ENCODE measurements at places on chromosomes 5 and 9.

DNA sequence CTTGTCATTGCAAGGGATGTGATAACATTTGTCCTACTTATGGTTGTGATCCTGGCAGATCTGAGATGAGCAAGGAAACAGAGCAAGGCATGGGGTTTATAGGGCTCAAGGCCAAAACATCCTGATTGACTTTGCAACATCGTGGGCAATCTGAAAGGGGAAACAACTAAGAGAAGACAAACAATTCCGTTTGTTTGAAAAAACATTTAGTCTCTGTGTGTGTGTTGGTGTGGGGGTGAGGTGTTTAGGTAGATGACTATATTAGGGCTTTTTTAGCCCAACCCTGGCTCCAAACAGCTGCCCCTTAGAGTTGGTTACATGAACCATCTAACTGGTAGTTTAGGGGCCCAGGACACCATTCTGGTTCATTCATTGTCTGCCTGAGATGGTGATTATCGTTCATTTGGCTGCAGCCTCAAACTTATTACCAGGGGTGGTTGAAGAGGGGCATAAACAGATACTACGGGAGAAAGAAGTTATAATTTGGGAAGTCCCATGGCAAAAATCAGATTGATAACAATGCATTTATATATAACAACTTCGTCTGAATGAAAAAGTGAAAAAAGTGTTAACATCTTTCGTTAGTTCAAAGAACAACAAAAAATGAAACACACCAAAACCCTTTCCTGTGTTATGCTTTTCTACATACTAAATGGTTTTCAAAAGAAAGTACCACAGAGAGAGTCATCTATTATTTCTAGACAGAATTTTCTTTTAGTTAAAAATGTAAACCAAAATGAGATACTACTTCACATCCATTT, 5.7 kb downstream of the FYB1 start:
- DNase-seq, result no peak

DNA sequence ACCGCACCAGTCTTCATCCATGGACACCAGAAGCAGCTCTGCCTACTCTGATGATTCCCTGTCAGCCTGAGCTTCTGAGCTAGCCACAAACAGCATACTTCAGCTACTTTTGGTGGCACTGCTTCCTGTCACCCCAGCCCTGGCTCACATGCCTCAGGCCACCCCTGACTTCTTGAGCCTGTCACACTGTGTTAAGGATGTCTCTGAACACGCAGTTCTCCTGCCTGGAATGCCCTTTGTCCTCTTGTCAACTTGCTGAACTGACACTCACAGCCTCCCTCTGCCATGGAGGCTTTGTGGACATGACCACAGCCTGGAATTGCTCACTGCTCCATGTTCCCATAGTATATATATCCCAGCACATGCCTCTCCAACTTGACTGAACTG, 7.2 kb downstream of the MACROH2A1 start:
- DNase-seq, result no peak

DNA sequence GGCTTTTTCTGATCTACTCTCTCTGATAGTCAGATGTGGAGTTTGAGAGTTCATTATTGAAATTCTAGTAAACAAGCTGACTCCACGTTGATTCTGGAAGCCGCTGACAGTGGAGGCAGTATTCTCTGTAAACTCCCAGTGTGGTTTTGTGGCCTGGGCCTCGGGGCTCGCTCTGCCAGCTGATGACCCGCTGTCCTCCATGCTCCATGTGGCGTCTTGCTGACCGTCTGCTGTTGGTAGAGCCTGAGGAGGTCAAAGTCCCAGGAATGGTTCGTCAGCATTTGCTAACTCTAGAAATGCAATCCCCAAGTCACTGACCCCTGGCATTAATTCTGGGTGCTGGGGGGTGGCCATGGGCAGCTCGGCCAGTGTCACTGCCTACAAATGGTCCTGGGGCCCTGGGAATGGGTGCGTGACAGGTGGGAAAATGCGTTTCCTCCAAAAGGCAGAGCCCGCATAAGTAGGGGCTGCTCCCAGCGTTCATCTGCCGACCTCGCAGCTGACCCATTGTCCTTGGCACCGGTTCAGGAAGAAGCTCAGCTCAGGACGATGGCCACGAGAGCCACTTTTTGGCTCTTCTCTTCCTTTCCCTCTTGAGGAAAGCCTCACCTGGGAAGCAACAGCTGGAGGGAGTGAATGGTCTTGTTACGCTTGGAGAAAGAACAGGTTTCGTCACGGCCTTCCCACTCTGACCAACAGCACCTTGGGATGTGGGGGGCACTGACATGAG, 55.1 kb downstream of the MRPL36 start:
- no peak for DNase-seq

- no peak for DNase-seq
Measured at GRCh38 chr9:132531710-132532570, 50.5 kb upstream of the BARHL1 start.

- no peak for DNase-seq
Measured at GRCh38 chr5:18276939-18277338, 642.7 kb downstream of the TAF11L14 start.

DNA sequence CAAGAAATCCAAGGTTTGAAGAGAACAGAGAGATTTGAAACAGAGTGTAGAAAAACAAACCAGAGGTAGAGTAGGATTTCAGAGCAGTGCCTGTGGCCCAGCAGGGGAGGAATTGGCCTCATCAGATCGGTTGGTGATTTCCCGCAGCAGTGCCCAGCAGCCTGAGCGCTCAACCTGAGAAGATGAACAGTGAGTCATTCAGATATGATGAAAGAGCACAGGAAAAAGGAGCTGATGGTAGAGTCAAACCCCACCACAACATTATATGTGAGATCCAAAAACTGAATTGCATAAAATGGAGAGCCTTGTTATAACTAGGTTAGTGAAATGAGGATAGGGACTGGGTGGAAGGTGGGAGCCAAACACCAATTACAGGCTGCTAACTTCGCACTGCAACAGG, 248.9 kb downstream of the PIK3R1 start:
- DNase-seq, result peak; percentile 22

DNA sequence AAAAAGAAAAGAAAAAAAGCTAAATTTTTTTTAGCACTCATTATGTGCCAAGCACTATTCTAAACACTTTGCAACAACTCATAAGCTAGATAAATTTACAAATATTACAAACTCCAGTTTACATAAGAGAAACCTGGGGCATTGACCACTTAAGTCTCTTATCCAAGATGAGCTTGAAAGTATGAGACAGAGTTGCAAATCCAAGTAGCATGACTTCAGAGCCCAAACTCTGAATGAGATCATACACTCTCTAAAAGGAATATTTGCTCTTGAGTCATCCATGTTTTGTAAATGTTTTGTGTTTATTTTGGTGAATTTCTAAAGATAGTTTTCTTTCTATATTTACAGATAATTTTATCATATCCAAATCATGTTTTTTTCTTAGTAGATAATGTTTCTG, 4.0 kb upstream of the SHOC1 start:
- no peak for DNase-seq

Measured in activated T-helper 2 cell treated with anti-CD3 and anti-CD28 coated beads, Interferon-gamma antibody, Interleukin-2, Interleukin-4, amounts not matched to agents 10 μg/mL and 5 μg/mL and 100 μg/mL, durations not matched to agents 14 hours and 24 hours and 36 hours (primary cell).